ENCODE measurements at places on chromosomes 7 and 10.
A peak's percentile ranks its signal among the peaks of the same experiment; 100 is the strongest.

GRCh38 chr7:36381056-36381455 is 8.6 kb upstream of the ANLN start:
- no peak for DNase-seq

DNA sequence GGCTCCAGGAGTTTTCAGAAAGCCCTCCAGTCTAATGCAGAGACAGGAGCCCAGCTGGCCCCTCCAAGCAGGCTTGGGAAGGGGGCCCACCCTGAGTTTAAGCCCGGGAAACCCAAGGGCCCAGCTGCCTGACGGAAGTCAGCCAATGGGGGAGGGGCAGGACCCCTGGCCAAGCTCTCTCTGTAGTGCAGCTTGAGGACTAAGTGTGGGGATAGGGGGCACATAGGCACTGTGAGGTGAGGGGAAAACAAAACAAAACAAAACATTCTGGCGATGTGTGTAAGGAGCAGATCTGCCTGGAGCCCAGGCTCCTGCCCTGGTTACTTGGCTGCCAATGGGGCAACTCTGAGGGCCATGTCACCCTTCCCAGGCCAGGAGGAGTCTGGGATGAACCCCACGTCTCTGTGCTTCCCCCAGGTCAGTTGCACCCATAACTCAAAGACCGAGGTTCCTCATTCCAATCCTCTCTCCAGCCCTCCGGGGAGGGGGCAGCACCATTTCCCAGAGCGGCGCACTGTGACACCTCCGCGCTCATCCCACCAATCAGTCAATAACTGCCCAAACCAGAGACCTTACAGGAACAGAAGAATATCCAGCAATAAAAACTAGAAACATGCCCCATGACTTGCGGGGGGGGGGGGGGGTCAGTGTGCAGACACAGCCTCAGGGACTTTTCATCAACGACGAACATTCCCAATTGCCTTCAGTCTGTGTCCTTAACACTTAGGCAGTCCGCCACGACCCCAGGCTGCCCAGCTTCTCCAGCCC is 1.7 kb downstream of the CXCL12 start:
- no peak for DNase-seq

DNA sequence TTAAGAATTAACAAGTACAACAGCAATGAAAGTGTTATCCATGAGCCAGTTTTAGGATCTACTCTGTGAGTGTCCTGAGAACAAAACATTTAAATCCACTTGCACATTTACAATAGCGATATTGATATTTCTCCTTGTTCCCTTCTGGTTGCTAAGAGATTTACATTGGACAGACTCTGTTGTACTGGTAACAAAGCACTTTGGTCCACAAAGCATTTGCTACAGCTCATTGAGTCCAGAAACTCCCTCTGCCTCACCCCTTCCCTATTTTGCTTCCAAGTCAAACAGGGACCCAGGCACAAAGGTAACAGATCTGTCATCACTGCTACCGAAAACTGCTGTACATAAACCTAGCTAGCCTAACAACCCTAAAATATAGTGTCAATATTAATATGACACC is 2.1 kb downstream of the ANK3 start:
- no peak for DNase-seq

DNA sequence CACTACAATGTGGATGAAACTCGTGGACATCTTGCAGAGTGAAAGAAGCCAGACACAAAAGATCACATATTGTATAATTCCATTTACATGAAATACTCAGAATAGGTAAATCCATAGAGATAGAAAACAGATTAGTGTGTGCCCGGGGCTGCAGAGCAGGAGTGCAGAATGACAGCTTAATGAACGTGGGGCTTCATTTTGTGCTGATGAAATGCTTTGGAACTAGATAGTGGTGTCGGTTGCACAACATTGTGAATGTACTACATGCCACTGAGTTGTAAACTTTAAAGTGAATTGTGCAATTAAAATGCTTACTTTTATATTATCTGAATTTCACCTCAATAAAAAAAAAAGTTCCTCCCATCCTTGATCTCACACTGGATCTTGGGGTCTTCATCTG is 31.8 kb upstream of the CARD11 start:
- DNase-seq = no peak

- no peak for DNase-seq
These were observed 9.9 kb upstream of the FAM180A start for GRCh38 chr7:135758531-135758932.

DNA sequence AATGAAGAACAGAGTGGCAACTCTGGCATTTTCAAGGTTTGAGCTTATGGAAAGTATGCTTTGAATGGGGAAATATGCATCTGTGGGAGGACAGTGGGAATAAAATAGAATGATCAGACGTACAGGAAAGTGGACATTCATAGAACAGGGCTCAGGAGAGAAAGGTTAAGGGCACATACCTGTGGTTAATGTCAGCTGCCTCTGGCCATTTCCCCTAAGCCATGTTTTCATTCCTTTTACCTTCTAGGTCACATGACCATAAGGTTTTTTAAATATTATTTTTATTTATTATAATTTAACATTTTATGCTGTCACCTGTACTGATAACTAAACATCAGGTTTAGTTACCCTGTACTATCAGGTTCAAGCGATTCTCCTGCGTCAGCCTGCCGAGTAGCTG is 52.8 kb downstream of the LRRC4 start:
- no peak for DNase-seq

GRCh38 chr7:130793855-130794618 is 60.0 kb upstream of the KLF14 start:
- DNase-seq = no peak

DNA sequence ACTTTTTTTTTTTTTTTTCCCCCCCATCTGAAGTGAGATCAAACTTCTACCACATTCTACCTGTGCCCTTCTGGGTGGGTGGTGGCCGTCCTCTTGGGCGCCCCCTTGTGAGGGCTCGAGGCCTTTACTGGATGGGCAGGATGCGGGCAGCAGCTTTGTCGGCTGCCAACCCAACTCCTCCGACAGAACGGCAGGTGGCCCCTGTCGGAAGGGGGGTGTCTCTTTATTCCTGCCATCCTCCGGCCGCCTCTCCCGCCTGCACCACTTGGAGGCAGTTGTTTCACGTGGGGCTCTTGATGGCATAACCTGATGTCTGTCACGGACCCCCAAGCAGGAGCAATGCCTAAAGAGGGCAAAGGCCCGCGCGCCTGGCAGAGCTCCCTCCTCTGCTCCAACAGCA is 31.0 kb downstream of the AMZ1 start:
- peak; percentile 35 for DNase-seq

DNA sequence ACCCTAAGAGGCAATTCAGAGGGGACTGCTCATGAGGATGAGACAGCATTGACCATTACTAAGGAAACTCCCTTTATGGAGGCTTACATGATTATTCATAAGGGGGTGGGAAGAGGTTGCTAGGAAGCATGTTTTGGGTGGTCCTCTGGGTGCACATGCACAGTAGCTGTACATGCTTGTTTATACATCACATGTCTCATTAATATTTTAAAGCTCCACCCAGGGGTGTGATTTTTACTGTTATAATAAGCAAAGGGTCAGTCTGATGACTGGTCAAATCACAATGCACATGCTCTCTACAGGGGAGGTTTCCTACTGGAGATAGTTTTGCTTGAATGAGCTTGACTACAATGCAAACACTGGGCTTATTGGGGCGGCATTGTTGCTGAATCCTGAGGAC is 23.8 kb upstream of the PPP1R9A start:
- no peak for DNase-seq

- no peak for DNase-seq
These were observed 133.4 kb downstream of the MAD1L1 start for GRCh38 chr7:2099048-2099957.

- no peak for DNase-seq
These were observed 11.6 kb upstream of the NKX2-3 start for GRCh38 chr10:99520847-99521764.

DNA sequence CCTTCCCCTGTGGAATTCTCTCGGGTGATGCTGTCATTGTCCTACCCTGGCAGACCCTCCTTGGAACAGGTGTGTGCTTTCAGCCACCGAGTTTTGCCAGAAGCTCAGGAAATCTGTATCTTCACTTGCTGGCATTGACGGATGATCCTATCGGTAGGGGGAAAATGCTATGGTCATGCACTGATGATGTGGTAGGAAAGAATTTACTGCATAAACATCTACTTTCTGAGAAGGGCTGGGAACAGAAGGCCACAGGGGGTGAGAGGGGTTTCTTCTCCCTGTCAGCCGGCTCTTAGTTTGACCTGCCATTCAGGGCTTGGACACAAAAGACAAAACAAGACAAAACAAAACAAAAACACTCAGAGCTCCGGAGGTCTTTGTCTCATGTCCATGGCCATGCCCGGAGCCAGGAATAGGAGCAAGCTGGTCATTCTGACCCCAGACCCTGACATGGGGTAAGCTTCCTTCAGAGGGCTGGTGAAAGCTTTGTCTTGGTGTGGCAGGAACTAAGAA is 43.6 kb upstream of the CARD11 start:
- no peak for DNase-seq

DNA sequence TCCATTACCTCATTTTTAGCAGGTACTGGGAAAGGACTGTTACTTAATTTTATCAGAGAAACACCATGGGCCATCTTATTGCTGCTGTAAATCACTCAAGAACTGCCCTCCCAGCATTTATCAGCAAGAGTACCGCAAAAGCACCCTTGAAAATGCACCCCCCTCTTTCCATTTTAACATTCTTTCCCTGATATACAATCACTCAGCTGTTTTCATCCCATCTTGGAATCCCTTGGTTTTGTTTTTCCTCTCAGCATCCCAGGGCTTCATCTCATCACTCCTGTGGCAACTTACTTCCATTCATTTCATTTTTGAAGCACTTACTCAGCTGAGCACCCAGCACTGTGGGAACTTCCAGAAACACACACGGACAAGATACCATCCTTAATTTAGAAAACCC is 36.5 kb downstream of the RAPGEF5 start:
- no peak for DNase-seq

DNA sequence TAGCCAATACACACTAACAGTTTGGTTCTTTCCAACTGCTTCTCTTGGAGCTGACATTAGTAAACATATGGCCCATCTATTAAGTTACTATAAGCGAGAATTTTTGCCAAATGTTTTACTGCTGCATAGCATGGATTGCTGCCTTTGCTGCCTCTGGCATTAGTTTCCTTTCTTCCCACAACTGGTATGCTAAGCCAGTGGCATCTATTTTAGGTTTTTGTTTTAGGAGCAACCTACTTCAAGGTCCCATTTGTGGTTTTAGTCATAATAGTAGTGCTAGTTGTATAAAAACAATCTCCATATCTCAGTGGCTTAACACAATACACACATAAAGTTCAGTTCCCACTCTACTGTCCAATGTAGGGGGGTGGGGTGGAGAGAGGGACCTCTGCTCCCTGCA is 25.9 kb upstream of the PANK1 start:
- DNase-seq = no peak

DNA sequence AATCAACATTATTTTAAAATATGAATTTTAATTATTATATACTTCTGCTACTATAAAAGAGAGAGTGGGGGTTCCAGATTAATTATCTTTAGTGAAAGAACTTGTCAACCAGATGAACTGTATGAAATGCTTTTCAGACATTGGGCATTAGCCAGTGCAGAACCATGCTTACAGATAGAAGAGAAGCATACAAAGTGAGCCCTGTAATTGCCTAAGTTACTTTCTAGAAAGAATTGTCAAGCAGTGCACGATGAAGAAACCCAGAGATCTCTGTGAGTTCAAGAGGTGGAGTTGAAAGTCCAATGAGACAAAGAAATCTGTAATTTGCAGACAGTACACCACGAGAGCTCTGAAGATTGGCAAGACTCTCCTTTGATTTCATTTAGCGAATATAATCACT is 166.7 kb downstream of the CDC14C start:
- no peak for DNase-seq

DNA sequence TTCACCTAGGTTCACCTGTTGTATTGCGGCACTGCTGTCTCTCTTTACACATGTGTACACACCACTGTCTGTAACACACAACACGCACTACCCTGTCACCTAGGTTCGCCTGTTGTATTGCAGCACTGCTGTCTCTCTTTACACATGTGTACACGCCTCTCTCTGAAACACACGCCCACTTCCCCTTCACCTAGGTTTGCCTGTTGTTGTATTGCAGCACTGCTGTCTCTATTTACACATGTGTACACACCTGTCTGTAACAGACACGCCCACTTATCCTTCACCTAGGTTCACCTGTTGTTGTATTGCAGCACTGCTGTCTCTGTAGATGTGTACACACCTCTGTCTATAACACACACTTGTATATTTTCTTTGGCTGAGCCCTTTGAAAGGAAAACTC is 51.5 kb downstream of the WDR37 start:
- DNase-seq = no peak

DNA sequence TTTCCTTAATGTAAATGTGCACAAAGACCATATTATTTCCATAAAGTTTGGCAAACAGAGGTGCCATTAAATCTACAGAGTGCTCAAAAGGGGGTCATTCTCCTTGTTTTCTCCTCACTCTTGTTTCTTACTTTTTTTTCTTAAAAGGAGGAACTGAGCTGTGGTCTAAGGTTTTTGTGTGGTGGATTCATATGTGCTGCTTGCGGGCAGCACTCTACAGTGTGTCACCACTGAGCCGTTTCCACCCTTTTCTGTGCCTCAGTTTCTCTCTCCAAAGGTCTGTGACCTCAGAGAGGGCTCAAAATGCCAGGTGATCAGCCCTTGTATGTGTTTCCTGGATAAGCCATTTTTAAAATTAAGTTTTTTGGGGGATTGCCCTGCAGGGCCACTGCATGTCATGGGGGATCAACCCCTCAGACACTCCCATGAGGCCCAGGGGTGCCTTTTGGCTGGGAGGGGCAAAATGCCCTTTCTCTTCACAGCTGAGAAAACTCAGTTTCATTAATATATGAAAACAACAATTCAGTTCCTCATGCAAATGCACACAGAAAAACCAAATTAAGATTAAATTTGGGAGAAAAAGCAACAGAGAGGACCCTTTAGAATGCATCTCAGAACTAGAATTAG is 56.9 kb upstream of the VOPP1 start:
- no peak for DNase-seq

DNA sequence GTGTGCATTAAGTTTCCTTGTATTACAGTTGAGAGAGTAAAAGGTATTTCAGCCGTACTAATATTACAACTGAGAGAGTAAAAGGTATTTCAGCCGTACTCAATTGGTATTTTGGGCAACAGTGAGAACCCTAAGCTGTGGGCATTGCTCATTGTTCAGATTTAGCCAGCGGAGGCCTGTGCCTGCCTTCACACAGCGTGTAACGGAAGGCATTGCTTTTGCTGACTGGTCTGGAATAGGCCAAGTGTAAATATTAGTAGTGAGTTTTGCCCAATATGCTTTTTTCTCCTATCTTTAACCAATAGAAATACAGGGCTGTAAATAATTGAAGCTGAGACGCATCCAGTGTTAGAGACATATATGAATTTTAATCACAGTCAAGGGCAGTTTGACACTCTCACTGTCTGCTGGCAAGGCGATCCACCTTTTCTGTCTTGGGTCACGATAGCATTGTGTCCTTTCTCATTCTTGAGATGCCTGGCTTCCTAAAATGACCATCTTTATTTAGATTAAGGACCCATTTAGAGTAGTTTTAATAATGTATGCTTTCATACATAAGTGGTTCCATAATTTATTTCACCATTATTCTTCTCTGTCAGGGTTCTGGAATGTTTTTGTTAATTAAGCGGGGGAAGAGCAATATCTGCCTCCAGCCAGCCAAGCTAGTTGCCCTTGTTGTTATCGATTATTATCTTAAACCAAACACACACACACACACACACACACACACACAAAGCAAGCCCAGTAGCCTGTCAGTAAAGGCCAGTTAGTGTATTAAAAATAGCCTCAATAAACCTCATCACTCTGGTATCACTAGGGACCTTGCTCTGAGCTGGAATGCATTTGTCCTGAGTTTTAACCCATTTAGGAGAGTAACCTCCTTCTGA is 130.7 kb downstream of the CELF2 start:
- no peak for DNase-seq

All from stimulated activated CD8-positive, alpha-beta memory T cell treated with anti-CD3 and anti-CD28 coated beads, Interleukin-7, amount 100 ng/mL, for 1 hour (primary cell).